ENCODE measurements at places on chromosomes 1 and 21.

DNA sequence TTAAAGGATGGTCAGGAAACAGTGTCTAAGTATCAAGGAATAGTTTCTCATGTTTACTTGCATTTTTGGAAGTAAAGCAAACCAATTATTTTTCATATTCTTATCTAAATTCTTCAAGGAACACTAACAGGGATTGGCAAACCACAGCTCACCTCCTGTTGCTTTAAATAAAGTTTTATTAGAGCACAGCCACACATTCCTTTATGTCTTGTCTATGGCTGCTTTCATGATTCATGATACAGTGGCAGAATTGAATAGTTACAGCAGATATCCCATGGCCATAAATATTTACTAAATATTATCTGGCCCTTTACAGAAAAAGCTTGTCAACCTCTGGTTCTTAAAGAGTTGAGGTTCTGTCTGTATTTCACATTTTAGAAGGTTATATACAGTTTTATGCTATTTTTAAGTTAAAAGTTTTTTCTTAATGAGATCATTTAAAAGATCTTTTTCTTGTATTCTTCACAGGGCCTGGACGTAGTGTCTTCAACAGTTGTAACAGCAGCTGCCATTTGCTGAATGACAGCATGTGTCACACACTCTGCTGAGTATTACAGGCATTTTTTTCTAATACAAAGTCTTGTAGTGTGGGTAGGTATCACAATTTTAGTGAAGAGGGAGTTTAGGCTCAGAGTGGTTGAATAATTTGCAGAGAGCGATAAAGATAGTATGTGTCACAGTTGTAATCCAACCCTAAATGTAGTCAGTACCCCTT is 2.6 kb downstream of the ZNF691 start:
- DNase-seq = no peak

- no peak for DNase-seq
Observed at GRCh38 chr1:15352128-15352957, 57.3 kb upstream of the EFHD2 start.

- no peak for DNase-seq
Observed at GRCh38 chr1:44114098-44114497, 4.5 kb upstream of the KLF17 start.

DNA sequence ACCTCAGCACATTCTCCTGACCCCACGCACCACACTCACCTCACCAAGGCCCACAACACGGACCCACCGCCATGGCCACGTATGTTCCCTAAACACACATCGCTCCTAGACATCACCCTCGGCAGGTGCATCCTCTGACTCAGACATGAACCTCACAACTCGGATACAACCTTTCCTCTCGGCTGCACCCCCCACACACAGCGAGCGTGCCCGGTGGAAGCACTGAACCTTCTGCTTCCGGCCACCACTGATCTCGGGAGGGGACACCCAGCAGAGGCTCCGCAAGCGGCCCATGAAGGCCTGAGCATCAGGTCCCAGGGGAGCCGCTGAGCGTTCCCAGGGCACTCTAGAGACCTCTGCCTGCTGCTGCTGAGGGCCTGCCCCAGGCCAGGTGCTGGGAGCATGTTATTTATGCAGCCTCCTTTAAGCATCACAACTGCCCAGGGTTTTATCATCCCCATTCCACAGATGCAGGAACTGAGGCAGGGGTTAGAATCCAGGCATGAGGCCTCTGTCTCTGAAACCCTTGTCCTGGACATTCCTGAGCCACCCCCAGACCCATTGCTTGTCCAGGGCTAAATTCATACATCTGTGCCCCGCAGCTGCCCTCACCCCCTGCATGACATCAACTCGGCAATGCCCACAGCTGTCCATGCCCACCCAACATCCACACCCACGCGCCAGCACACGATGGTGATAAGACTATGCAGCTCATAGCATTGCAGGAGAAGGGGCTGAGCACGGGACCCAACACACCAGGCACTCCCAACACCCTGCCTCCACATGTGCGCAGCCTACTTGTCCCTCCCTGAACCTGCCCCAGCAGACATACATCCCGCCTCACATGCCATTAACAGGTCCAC is 27.0 kb downstream of the SDC3 start:
- no peak for DNase-seq

- no peak for DNase-seq
Observed at GRCh38 chr1:198656500-198656932, 17.7 kb downstream of the PTPRC start.

- no peak for DNase-seq
Observed at GRCh38 chr1:245173446-245174211, 18.8 kb downstream of the KIF26B start.

- DNase-seq = no peak
Observed at GRCh38 chr1:170460001-170460400, 72.0 kb upstream of the GORAB start.

DNA sequence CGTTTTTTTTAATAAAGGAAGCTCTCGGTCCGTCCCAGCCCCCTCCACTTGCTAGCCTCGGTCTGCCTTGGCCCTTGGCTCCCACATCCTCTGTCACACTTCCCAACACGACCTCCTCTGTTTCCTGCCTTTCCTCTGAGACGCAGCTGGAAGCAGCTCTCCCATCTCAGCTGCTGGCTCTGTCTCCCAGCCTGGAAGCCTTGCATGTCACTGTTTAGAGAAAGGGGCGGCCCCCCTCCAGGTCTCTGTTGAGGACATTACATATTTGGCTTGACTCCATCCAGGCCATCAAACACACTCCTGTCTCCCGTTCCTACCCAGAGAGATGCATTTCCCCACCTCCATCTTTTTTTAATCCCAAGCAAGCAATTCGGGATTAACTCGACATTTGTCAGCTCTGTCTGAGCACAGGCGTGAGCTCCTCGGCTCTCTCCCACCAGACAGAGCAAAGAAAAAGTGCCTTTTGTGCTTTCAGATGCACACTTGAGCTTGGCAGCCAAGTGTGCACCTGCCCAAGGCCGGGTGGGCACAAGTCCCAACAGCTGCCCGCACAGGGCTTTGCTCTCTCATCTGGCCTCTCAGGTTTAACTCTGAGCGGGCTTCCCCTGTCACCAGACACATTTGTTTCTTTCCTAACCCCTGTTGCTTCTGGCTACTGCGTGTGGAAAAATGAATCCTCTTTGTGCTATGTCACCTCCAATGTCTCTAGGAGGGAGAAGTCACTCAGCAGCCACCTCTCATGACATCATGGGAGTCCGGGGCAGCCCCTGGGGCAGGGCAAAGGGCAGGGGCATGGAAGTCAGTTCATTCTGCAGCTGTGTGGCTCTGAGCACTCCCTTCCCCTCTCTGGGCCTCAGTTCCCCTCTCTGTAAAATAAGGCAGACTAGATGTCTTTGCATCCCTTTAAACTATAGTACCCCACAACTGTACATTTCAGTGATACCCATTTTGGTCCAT is 108.3 kb downstream of the KCND3 start:
- DNase-seq = peak; percentile 54

- DNase-seq = no peak
Observed at GRCh38 chr1:63833363-63834119, 59.7 kb downstream of the ROR1 start.

- no peak for DNase-seq
Observed at GRCh38 chr1:52439976-52440375, 35.6 kb downstream of the PRPF38A start.

- no peak for DNase-seq
Observed at GRCh38 chr1:24679725-24680124, 36.6 kb downstream of the SRRM1 start.

DNA sequence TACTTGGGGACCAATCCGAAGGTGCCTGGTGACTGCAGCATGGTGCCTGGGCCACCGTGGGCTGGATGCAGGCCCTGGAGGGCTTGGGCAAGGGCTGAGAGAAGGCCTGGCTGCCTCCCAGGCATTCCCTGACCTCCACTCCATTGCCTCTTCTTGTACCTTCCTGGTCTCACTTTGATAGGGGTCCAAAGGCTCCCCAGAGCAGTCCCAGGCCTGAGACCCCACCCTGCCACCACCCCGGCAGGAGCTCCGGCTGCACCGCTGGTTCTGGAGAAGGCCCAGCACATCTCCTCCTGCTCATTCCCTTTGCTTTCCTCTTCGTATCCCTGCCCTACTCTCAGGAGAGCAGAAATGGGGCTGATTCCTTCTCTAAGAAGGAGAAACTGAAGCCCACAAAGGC is 133.3 kb upstream of the IPO9 start:
- peak; percentile 16 for DNase-seq

All from glutamatergic neuron (in vitro differentiated cells).